T-helper 1 cell treated with Interleukin-12 subunit alpha and Interleukin-12 subunit beta and Interleukin-4 antibody, amounts not matched to agents 30 ng/mL and 1 ng/mL, for 36 hours (primary cell): ENCODE measurements at places on chromosomes 11 and 22. TPM values are rescaled to one million over a fixed set of nuclear protein-coding genes. Genes with fewer than 3 reads are reported as not detected.

DYNC2H1 gene
- 0.96 and 1.2 TPM in 2 replicates for total RNA-seq

SCGB1D2 gene
- total RNA-seq: not detected in 2 replicates

JAML gene
- 53.1 and 55.6 TPM in 2 replicates for total RNA-seq

CRELD2 gene
- total RNA-seq: 97.2 and 98.9 TPM in 2 replicates

MS4A4A gene
- total RNA-seq: not detected in 2 replicates

NECTIN1 gene
- total RNA-seq: 0.91 and 1.2 TPM in 2 replicates

LDHAL6A gene
- total RNA-seq: 0.07 TPM in 1 of 2 replicates, not detected in the other

BSX gene
- total RNA-seq: not detected in 2 replicates

MFRP gene
- total RNA-seq: not detected in 2 replicates

SLC22A8 gene
- total RNA-seq: not detected in 2 replicates

OR5A1 gene
- not detected in 2 replicates for total RNA-seq

MAJIN gene
- total RNA-seq: not detected in 2 replicates

SGSM1 gene
- 0.15 and 0.42 TPM in 2 replicates for total RNA-seq

LRRC74B gene
- total RNA-seq: not detected in 2 replicates

RCOR2 gene
- total RNA-seq: 0.17 TPM in 1 of 2 replicates, not detected in the other

APOA1 gene
- 0.17 and 0.32 TPM in 2 replicates for total RNA-seq

FJX1 gene
- total RNA-seq: 0.27 and 0.59 TPM in 2 replicates

ZFP91 gene
- 54.1 and 55.7 TPM in 2 replicates for total RNA-seq

CCDC15 gene
- 3.9 and 4.2 TPM in 2 replicates for total RNA-seq

CHADL gene
- total RNA-seq: 0.24 and 0.27 TPM in 2 replicates

ZP1 gene
- not detected in 2 replicates for total RNA-seq
